ENCODE measurements at places on chromosomes 2 and 18. TPM values are rescaled to one million over a fixed set of nuclear protein-coding genes. Genes with fewer than 3 reads are reported as not detected.
A peak's percentile ranks its signal among the peaks of the same experiment; 100 is the strongest.

GRCh38 chr2:121723316-121723715 lies 13.4 kb downstream of the NIFK start:
- no peak for DNase-seq

DNA sequence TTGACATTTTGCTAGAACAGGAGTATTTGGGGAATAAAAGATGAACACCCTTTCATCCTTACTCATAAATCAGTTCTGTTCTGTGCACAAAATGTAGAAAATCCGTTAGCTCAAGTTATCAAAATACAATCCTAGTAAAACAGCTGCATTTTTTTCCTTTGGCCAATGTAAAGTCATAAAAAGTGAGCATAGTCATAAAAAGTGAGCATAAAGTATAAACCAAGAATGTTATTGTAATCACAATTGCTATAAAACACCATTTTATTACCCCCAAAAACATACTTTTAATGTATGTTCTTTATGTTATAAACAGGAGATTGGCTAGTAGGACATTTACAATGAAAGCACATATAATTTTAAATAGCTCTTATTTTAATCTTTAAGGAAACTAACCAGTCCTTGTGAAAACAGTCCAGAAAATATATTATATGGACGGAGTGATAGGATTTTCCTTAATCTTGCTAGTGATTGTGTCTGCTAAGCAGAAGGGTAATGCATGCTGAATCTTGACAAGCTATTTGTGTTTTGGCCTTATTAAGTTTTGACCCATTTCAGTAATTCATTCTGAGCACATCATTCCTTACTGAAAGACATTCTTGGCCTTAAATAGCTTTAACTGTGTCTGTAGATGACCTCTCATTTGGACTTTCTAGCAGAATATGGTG lies 891.8 kb downstream of the DSC3 start:
- no peak for DNase-seq

GRCh38 chr2:227461811-227462461 lies 10.0 kb upstream of the AGFG1 start:
- no peak for DNase-seq

- DNase-seq, result no peak
Measured at GRCh38 chr2:12035029-12035720, 288.7 kb downstream of the LPIN1 start.

- DNase-seq, result no peak
Measured at GRCh38 chr2:41909584-41909983, 138.2 kb upstream of the PKDCC start.

DNA sequence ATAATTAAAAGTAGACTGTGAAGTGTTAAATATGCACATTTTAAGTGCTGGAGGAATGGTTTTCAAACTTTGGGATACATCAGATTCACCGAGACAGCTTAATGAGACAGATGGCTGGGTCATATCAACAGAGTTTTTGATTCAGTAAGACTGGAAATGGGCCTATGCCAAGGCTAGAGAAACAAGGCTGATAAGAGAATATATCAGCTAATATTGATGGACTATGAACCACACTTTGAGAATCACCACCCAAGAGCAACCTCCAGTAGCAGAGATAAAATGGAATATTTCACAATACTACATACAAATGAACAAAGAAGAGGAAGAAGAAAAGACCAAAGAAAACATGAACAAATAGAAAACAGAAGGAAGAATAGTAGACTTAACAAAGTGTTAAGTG lies 450.2 kb upstream of the KLHL29 start:
- no peak for DNase-seq

DNA sequence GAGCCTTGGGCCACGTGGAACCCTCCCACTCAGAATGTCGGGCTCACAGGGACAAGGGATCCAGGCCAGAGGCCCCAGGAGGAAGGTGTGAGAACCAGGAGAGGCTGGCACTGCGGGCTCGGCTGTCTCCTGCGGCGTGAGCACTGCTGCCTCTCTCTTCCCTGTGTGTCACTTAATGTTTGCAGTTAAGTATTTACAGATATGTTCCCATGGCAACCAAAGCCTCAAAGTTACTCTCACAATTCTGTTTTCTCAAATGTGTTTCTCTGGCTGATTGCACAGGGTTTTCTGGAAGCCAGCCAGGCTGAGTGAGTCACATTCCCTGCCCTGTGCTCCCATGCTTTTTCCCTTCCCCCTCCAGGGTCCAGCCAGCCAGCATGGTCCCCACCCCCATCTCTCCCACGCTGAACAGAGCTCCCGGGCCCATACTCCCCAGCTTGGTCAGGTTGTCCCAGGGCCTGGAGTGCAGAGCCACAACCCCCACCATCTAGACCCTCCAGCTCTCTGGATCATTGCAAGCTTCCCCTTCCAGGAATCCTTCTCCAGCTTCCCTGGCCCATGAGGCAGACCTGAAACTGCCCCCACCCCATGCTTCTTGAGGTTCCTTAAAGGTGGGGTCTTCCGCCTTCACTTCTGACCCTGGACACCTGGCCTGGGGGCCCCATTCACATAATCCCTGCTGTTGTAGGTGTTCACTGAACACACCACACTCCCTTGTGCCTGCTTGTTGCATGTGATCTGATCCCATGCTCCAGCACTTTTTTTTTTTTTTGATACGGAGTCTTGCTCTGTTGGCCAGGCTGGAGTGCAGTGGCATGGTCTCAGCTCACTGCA lies 265.9 kb downstream of the CELF4 start:
- peak; percentile 75 for DNase-seq

The ZNF516 gene
- total RNA-seq, result 9.6 TPM

The RAB17 gene
- total RNA-seq, result not detected

The RTN4 gene
- total RNA-seq, result 110 TPM

The ANKRD30B gene
- total RNA-seq, result not detected

DNA sequence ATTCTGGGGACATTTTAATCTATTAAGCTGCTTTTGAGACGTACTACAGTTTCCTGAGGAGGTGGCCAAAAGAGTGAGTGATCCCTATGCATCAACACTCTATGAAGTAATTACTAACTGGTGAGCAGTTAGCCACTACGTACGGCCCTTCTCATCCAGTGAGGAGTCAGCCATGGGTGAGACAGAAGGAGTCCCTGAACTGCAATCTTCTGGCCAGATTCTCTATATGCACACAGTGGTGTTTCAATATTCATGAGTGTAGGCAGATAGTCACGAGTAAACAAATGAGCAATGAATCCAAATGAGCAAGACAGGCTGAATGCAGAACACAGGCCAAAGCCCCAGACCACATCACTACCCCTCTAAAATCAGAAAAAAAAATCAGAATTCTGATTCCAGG lies 29.8 kb upstream of the TMEM214 start:
- no peak for DNase-seq

DNA sequence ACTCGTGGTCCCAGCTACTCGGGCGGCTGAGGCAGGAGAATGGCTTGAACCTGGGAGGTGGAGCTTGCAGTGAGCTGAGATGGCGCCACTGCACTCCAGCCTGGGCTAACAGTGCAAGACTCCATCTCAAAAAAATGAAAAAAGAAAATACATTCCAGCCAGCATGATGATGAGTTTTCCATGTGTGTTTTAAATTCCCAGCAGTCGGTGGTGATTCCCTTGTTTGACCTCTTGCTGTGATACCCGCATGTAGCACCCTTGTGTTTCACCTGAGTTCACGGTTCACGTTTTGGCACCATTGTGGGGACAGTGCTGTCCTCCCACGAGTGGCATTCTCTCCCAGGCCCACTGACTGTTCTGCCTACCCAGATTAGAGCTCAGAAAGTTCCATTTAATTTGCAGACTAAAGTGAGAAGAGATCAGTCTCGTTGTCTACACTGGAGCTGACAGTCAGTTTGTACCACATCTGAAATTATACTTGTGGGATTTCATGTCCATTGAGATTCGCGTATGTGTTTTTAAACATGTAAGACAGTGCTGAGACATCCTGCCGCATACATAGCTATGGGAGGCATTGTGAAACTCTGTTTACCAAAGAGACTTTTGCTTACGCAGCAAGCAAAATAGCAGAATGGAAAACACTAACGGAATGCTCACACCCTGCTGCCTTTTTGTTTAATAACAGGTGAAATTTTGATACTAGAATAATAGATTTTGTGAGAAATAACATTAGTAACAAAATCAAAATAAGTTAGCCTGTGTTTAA lies 157.1 kb downstream of the GBX2 start:
- no peak for DNase-seq

GRCh38 chr2:20227894-20228505 lies 3.1 kb upstream of the SDC1 start:
- no peak for DNase-seq

DNA sequence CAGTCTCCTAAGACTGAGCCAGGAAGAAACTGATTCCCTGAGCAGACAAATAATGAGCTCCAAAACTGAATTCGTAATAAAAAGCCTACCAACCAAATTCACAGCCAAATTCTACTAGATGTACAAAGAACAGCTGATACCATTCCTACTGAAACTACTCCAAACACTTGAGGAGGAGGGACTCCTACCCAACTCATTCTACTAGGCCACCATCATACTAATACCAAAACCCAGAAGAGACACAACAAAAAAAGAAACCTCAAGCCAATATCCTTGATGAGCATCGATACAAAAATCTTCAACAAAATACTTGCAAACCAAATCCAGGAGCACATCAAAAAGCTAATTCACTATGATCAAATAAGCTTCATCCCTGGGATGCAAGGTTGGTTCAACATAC lies 20.0 kb downstream of the RNU4ATAC start:
- DNase-seq, result no peak

The RAB6C gene
- total RNA-seq, result not detected

GRCh38 chr2:168992026-168992425 lies 39.1 kb downstream of the ABCB11 start:
- DNase-seq, result no peak

DNA sequence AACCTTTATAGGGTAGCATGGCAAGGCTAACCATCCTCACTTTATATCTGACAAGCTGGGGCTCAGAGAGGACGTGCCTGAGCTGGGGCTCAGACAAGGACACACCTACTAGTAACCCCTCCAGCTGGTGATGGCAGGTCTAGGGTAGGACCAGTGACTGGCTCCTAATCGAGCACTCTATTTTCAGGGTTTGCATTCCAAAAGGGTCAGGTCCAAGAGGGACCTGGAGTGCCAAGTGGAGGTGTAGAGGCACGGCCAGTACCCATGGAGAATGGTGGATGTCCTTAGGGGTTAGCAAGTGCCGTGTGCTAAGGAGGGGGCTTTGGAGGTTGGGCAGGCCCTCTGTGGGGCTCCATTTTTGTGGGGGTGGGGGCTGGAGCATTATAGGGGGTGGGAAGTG lies 1.2 kb upstream of the DES start:
- no peak for DNase-seq

DNA sequence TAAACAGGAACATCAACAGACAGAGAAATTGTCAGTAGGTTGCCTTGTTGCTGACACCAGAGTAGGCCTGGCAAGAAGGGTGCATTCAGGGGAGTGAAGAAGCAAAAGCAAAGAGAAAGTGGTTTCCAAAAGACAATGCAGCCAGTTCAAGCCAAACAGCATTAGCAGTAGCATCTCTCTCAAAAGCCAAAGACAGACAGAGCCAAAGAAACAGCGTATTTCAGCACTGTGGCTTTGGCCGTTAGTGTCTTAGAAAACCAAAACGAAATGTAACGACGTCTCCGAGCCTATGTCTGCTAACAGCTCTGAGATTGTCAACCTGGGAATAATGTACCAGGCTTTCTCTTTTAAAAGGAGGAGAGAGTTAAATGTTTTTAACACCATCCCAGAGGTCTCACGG lies 178.6 kb downstream of the NRP2 start:
- no peak for DNase-seq

DNA sequence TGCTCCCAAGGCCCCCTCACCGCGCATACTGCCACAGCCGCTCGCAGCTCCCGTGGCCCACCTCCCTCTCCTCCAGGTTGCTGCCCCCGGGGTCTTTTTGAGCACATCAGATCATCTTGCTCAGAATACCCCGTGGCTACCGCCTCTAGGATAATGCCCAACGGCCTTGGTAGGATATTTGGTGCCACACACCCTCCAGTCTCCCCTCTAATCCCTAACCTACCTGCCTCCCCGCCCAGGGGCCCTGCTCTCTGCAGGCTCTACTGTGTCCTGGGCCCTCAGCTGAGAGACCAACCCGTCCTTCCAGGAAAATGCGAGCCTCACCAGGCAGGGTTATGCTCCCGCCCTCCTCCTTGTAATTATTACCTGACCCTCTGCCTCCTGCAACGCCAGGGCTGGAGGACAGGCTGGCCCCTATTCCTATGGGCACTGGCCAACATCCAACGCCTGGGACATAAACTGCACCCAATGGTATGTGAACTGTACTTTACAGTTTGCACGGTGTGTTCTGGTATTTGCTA lies 1.5 kb upstream of the MTCL1 start:
- no peak for DNase-seq

DNA sequence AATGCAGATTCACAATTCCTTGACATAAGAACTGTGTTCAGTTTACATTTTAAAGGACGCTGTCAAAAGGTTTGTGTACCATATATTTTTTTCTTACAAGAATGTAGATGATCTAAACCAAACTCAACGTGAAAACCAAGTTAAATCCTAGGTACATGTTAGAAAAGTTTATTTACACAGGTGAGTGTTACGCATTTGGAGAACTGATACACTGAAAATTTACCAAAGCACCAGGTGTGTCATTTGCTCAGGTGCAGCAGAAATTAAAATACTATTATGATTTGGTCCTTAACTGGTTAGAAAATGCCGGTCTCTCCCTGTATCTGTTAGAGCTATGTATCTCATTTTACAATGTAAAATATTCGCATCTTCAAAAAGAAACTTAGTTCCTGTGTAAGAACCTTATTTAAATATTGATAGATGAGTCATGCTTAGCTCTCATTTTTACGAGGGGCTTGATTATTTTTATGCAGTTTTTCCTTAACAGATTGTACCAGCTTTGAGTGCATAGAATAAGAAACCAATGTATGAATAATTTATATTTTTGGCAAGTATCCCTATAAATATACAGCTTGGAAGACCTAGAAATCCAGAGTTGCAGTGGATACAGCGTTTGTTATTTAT lies 25.1 kb downstream of the MFF start:
- DNase-seq, result no peak

GRCh38 chr2:219484343-219485200 lies 14.1 kb upstream of the GMPPA start:
- no peak for DNase-seq

- DNase-seq, result no peak
Measured at GRCh38 chr2:19352946-19353720, 5.3 kb downstream of the OSR1 start.

DNA sequence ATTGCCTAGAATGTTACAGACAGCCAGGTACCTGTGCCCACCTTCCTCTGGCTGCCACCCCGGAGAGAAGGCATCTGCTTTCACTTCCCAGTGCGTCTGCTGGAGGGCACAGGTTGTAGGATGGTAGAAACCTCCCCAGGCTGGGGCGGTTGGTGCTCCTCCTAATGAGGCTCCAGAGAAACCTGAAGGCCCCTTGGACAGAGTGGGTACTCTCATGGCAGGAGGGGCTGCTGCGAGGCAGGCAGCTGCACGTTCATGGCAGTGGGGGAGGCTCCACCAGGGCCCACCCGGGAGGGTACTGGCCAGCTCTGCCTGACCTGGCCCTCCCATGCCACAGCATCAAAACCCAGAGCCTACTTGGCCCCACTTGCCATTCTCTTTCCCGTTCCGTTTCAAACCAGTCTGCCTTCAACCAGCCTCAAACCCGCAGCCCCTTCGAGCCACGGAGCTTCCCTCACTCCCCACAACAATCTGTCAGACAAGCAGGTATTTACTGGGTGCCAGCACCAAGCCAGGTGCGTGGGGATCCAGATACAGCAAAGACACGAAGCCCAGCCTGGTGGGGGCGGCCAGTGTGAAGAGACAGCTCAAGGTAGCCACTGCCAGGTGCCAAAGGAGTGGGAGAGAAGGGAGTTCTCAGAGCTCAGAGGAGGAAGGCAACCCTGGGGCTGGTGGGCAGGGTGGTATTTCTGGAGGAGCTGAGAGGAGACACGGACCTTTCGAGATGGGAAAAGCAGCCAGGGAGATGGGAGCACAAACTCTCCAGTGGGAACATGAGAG lies 229.6 kb downstream of the LOXHD1 start:
- no peak for DNase-seq

The UBE2F gene
- total RNA-seq, result 143 TPM

- DNase-seq, result no peak
Measured at GRCh38 chr2:200404615-200405014, 98.1 kb downstream of the SPATS2L start.
